Brain pericyte (primary cell): ENCODE measurements at places on chromosomes 6 and 20.

DNA sequence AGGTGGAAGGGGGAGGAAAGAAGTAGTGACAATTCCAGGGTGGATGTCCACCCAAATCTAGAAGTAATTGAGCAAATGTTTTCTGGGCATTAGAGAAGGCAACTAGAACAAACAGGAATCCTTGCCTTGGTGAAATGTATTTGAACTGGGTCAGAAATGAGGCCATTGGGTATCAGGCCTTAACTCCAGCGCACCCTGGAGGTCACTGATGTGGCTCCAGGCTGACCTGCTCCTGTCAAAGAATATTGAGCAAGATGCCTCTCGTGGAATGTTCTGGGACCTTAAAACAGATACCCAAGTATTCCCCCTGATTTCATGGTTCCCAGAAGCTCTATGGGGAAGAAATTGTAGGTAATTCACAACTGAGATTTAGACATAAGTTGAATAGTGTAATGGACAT lies 6.9 kb downstream of the HLA-DPB1 start:
- DNase-seq = no peak

GRCh38 chr20:9140162-9140760 lies 71.4 kb downstream of the PLCB4 start:
- DNase-seq = no peak

- no peak for DNase-seq
Measured at GRCh38 chr6:154414021-154414813, 57.6 kb upstream of the IPCEF1 start.

- DNase-seq = no peak
Measured at GRCh38 chr6:2426561-2427340, 181.3 kb upstream of the GMDS start.

- DNase-seq = no peak
Measured at GRCh38 chr6:37021356-37022129, 16.1 kb downstream of the FGD2 start.

DNA sequence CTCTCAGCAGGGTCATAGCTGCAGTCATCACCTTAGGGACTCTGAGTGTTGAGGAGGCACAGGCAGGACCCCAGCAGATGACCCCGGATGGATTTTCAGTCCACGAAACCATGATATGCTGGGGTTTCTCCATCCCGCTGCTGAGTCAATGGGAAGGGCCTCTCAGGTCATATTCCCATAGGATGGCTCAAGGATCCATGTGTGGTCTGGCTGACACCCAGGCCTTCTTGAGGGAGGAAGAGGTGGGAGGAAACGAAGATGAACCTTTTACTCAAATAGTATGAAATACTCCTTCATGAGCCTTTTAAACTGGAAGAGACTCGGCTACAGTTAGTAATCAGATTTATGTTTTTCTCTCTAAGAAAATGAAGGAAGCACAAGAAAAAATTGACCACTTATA lies 10.3 kb upstream of the RALY start:
- no peak for DNase-seq

DNA sequence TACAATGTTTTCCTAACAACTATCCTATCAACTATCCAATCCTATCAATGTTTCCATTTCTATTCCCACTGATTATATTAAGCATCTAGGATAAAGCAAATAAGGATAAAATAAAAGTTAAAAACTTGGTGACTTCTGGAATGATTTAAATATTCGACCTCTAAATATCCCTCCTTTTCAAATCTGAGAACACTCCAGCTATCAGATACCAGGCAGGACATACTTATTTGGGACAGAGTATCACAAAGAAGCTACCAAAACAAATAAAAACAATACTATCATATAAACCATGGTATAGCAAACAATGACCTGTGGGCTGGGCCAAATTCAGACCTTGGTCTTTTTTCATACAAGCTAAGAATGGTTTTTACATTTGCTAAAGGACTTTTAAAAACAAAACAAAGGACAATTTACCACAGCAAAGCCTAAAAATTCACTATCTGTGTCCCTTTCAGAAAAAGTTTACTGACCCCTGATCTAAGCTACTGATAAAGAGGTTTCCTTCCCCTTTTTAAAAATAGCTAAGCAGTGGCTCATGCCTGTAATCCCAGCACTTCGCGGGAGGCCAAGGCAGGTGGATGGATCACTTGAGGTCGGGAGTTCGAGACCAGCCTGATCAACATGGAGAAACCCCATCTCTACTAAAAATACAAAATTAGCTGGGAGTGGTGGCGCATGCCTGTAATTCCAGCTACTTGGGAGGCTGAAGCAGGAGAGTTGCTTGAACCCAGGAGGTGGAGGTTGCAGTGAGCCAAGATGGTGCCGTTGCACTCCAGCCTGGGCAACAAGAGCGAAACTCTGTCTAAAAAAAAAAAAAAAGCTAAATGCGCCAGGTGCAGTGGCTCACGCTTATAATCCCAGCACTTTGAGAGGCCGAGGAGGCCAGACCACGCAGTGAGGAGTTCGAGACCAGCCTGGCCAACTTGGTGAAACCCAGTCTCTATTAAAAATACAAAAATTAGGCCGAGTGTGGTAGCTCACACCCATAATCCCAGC lies 6.0 kb downstream of the NUP153 start:
- DNase-seq = no peak

GRCh38 chr6:105981002-105981887 lies 104.9 kb upstream of the PRDM1 start:
- no peak for DNase-seq

DNA sequence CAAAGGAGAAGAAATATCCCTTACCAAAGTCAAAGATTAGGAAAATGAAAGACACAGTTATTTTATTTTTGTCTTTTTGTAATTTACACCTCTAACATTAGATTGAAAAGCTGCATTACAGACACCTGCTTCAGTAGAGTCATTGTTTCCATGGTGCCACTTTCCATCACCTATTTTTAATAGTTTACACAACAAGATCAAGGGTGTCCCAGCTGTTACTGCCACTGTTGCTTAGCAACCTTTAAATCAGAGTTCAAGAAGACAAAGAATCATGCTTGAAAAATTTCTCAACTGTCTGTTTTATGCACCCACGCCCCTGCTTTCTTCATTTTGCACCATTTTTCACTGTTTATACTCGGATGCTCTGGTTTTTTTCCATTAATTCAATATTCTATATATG lies 668.2 kb upstream of the GJE1 start:
- no peak for DNase-seq

DNA sequence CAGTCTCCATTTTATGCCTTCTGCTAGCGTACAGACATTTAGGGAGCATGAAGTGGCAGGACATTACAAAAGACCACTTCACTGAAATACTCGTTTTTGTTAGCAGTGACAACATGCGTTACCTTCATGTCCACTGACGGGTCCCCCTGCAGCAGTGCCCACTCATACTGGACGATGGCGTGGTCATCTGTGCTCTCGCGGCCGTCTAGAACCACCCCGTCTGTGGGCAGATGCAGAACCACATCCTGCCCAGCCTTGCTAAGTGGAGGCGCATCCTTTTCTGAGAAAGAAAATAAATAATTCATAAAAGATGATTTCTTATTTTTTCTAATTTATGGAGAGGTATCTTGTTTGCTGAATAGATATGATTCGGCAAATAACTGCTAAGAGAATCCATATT lies 11.3 kb downstream of the LRP11 start:
- no peak for DNase-seq

DNA sequence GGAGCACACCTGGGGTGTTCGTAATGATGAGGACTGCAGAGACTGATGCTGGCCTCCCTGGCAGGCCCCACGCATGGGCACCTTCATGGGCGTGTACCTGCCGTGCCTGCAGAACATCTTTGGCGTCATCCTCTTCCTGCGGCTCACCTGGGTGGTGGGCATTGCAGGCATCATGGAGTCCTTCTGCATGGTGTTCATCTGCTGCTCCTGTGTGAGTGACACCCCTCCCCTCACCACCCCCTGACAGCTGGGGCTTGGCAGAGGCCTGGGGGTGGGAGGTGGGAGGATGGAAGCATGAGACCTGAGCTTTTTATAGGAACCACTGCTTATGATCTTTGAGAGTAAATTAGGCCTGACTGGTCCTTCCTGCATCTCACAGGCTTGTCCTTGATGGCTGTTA lies 6.7 kb downstream of the SLC12A5 start:
- DNase-seq = no peak

DNA sequence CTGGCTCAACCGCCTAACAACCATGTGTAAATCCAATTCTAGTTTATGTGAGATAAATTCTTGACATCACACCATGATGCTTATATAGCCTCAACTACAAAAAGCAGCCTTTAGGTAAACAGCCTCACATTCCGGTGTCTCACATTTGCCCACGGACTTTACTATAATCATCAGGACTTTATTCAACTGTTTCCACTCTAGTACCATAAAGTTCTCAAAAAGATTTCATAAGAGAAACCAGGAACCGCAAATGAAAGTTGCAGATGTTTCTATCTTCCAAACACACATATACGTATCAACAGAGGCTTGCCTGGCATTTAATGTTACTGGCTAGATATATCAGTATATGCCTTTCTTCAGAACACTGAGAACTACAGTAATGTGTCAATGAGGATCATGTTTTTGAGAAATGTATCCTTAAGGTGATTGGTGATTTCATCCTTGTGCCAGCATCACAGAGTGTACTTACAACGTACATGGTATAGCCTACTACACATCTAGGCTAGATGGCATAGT lies 80.0 kb downstream of the EPB41L2 start:
- no peak for DNase-seq

- DNase-seq = no peak
Measured at GRCh38 chr20:36481380-36482043, 59.8 kb upstream of the MYL9 start.

DNA sequence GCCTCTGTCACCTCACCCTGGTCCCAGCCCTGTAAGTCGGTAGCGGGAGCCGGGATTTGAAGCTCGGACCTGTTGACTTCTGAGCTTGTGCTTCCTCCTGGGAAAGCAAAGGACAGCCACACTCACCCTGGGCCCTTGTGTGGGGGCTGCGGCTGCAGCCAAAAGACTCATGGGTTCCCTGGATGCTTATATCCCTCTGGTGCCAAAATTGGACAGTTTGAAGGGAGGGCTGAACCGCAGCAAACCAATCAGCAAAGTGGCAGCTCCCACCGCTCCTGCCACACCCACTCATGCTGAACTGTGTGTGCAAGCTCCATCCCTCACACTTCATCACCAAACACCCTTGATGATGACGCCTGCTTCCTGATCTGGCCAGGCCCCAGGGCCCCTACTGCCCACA lies 3.9 kb upstream of the CCN5 start:
- DNase-seq = no peak

GRCh38 chr6:81401970-81402690 lies 350.4 kb downstream of the TENT5A start:
- DNase-seq = no peak

- DNase-seq = no peak
Measured at GRCh38 chr6:12882761-12883290, 166.3 kb downstream of the PHACTR1 start.

GRCh38 chr6:87103977-87104601 lies 9.2 kb upstream of the CGA start:
- DNase-seq = no peak

DNA sequence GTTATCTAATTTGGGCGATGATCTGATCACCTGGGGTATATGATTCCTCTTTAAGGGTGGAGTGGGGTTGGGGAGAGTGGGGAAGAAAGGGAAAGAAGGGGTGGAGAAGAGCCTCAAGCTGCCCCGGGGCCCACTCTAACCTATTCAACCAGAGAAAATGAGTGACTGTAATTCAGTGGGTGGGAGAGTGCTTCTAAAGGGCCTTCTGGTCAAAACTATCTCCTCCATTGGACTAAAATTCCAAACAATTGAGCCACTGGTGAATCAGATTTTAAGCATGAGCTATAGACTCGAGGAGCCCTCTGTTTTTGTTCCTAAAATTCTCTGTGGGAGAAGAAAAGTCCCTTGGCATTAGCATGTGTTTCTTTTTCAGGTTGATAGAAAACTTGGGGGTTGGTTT lies 296.8 kb downstream of the CLIC5 start:
- DNase-seq = no peak

GRCh38 chr20:3818155-3819151 lies 1.9 kb upstream of the AP5S1 start:
- DNase-seq = no peak

- no peak for DNase-seq
Measured at GRCh38 chr6:125307150-125307838, 5.5 kb upstream of the HDDC2 start.

DNA sequence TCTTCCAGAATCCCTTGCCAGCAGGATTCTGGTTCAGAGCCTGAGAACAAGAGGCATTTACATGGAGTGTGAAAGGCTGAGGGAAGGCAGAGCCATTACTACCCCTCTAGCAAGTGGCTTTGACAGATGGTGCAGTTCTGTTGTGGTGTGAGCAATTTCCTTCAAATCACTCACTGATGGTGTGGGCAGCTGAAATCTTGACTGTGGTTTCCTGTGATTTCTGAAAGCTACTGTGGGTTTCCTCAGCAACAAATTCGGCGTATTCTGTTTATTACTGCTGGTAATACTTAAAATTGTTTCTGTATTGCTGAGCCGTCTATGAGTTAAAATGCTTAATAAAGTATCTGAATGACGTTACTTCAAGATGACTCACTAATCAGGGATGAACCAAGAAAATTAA lies 181.5 kb upstream of the TCF21 start:
- no peak for DNase-seq

DNA sequence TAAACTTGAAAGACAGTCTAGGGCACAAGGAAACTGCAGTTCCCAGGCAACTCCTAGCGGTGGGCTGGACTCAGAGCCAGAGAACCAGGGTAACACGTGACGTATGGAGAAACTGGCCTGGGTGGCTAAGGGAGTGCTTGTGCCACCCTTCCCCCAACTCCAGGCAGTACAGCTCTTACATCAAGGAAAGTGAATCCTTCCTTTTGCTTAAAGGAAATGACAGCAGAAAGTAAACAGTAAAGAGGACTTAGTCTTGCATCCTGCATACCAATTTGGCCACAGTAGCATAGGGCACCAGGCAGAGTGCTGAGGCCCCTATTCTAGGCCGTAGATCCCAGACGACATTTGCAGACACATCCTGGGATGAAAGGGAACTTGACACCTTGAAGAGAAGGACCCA lies 322.8 kb downstream of the CD109 start:
- DNase-seq = no peak

- DNase-seq = no peak
Measured at GRCh38 chr20:43942667-43943285, 28.1 kb downstream of the TOX2 start.

GRCh38 chr6:88636871-88637270 lies 326.5 kb downstream of the RNGTT start:
- DNase-seq = no peak

DNA sequence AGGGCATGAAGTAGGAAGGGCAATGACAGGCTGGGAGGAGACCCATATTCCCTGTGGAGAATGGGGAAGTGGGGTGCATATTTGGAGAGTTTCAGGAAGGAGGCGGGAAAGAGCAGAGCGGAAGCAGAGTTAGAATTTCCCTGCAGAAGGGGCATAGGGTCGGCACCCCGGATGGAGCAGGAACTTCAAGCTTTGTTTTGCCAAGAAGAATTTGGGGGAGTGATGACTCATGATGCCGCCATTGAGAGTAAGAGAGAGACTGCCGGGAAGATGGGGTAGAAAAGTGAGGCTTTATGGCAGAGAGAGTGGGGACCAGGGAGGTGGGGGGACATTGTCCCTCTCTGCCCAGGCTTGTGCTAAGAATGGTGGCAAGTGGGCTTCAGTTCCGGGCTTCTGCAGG lies 50.3 kb upstream of the EPB41L1 start:
- no peak for DNase-seq
